ENCODE measurements at places on chromosomes 7 and 10. TPM values are rescaled to one million over a fixed set of nuclear protein-coding genes. Genes with fewer than 3 reads are reported as not detected.

DNA sequence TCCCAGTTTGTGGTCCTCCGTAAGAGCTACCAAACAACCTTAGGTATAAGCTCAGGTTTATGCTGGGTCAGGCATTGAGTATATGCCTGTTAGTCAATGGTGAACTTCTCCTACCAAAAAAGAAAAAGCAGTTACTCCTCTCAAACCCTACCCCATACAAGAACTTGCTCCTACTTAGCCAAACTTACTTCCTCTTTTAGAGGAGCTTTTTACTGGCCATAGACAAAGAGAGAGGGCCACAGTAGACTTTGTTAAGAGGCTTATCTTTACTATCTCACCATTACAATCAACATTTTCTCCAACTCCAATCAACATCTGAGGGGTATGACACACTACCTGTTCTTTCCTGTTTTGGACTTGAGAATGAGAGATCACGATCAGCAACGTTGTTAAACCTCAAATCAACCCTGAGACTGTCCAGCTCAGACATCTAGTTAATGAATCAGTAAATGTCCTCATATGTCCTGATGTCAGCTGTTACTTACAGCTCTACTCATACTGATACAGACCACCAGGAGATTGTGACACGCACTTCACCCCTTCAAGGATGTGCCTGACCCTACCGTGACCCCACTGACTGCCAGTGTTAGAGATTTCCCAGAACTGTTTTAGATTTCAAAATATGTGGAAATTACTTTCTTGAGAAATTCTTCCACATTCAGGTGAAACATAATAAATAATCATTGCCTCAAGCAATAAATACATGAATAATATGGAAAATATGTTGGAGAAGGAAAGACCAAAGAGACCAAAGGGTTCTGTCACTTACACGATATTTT is 18.4 kb upstream of the CCDC71L start:
- no peak for DNase-seq

- no peak for DNase-seq
These were observed 21.9 kb downstream of the EIF3B start for GRCh38 chr7:2376351-2377154.

GRCh38 chr7:78642751-78643150 is 810.7 kb downstream of the MAGI2 start:
- DNase-seq = no peak

DNA sequence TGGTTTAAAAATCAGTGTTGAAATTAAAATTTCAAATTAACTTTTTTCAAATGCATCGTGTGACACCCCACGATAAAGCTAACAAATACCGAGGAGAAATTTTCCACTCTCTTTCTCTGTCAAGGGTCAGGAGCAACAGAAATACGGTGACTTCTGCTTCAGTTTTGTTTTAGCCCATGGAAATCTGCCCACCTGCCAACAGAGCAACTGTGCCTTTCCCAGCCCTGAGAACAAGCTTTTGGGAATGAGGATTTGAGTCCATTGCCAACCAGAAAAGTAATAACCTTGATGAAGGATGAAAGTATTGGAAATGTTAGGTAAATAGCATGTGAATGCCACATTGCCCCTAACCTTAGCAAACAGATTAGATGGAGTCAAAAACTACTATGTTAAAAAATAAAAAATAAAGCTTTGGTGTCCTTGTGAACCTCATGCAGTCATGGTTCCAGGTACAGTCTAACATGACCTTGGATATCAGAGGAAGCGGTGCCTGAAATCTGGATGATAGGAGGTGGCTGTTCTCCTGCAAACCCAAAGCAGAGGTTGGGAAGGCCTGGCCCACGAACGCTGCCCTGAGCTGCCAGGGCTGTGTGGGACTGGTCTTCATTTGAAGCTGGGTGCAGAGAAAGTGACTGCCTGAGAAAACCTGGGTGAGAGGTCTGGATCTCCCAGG is 296.8 kb downstream of the ELMO1 start:
- DNase-seq = no peak

GRCh38 chr10:78148961-78149612 is 115.4 kb downstream of the RPS24 start:
- no peak for DNase-seq

ZPBP gene
- total RNA-seq = not detected

GRCh38 chr7:99499371-99499720 is 735 bp downstream of the ZNF394 start:
- DNase-seq = peak; percentile 24

DNA sequence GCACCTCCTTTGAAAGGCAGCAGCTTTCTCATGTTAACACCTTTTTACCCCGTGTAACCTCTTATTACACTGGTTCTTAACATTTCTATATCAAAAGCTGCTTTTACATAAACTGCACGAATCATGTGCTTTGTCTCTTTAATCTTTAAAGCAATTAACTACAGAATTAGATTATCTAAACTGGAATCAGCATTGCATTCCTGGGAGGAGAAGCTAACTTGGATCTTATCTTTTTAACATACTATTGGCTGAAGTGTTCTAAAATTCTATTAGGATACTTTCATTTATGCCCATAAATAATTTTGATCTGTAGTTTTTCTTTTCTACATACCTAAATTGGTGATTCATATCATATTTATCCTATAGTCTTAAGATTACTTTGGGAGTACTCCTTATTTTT is 428.4 kb upstream of the IGFBP3 start:
- DNase-seq = no peak

- no peak for DNase-seq
These were observed 182.9 kb downstream of the BMPER start for GRCh38 chr7:34087892-34088891.

DNA sequence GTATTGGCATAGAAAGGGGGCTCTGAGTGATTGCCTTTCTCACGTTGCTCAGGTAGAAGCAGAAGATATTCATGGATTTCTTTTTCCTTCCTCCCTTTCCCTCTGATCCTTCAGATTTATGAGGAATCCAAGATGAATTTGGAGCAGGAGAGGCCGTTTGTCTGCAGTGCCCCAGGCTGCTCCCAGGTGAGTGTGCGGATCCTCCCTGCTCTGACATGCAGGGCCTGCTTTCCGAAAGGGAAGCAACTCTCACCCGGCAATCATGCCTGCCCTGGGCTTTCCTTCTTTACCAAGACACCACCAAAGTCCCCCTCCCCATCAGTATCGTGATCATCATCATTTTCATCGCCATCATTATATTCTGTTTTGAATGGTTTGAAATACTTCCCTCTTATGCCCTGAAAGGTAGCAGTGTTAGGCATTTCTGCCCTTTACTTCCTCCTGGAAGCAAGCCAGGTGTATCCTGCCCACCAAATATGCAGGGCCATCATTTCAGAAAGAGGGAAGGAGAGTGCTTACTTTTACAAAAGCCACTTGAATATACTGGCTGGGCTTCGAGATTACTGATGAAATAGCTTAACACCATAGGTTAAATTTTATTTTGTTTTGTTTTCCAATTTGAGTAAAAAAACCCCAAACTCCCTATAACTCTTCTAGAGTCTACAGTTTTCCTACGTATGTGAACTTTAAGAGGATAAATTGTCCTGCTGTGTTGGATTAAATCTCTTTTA is 75.9 kb downstream of the CREB5 start:
- no peak for DNase-seq

DNA sequence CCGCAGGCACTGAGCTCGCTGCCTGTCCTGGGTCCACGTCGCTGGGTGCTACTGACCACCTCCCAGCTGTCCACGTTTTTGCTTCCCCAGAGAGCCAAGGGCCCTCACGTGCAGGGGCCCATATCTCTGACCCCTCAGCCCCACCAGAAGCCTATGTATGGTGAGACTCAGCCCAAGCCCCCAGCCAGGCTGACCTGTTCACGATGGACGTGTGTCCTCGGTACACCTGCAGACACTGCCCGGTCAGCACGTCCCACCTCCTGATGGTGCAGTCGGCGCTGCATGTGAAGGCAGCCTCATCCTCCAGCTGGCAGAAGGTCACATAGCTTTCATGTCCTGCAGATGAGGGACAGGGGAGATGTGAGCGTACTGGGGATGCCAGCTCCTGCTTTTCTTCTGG is 9.9 kb downstream of the WDR86 start:
- DNase-seq = no peak

GPC2 gene
- total RNA-seq = 23.2 TPM

KIAA1217 gene
- total RNA-seq = not detected

GRCh38 chr7:101567230-101567629 is 61.9 kb downstream of the MYL10 start:
- DNase-seq = no peak

AS3MT gene
- not detected for total RNA-seq

- DNase-seq = peak; percentile 47
These were observed 33.1 kb upstream of the NEUROD6 start for GRCh38 chr7:31373337-31374289.

- no peak for DNase-seq
These were observed 6.8 kb downstream of the TET1 start for GRCh38 chr10:68566955-68567354.

- DNase-seq = no peak
These were observed 362.7 kb downstream of the REEP3 start for GRCh38 chr10:63883861-63884260.

CWF19L1 gene
- 51.0 TPM for total RNA-seq

DNA sequence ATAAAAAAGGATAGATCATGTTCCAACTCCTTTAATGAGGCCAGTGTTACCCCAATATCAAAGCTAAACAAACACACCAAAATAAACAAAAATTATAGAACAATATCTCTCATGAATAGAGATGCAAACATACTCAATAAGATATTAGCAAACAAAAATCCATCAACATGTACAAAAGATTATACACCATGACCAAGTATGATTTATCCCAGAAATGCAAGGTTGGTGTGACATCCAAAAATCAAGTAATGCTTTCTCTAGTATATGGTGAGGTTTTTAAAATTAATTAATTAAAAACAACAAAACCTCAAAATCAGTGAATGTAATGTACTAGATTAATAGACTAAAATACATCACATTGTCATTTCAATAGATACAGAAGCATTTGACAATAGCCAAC is 11.0 kb upstream of the MSMB start:
- no peak for DNase-seq

- DNase-seq = no peak
These were observed 588 bp downstream of the GET4 start for GRCh38 chr7:876972-877311.

SDHAF3 gene
- total RNA-seq = 30.6 TPM

GRCh38 chr10:47078393-47079203 is 167.4 kb downstream of the PTPN20 start:
- DNase-seq = no peak

LRRN3 gene
- not detected for total RNA-seq

LAMB1 gene
- 0.17 TPM for total RNA-seq

DNA sequence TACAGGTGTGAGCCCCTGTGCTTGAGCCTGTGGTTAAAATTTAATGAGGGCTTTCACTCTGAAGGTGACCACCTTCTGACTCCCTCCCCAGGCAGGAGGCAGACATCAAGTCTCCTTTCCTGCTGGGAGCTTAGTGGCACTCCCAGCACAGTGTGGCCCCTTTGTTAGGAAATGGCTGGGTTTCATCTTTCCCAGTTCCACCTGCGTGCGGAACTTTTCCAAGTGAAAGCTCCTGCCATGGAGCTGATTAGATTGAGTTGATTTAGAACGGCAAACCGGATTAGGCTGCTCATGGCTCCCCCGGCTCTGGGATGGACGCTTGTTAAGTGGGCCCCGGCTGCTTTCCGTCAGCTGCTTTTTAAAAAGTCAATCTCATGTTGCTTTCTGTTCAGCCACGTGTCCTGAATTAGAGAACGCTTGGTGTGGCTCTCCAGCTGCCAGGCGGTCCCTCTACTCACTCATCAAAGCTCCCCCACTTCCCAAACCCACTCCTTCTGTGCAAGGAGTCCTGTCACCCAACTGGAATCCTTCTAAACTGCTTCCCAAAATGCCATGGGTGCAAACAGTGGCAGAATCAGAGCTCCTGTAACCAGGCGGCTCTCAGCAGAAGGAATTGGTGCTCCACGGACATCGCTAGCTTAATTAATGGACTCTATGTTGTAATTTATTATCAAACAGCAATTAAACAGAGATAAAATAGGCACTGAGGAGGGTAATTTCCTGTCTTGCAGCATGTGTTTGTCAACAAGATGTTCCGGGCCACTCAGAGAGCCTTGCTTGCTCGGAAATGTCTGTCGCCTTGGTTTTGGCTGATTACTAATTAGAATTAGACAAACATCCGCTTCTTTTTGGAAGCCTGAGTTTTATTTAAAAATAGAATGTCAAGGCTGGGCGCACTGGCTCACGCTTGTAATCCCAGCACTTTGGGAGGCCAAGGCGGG is 551.2 kb downstream of the GALNT17 start:
- no peak for DNase-seq

DNA sequence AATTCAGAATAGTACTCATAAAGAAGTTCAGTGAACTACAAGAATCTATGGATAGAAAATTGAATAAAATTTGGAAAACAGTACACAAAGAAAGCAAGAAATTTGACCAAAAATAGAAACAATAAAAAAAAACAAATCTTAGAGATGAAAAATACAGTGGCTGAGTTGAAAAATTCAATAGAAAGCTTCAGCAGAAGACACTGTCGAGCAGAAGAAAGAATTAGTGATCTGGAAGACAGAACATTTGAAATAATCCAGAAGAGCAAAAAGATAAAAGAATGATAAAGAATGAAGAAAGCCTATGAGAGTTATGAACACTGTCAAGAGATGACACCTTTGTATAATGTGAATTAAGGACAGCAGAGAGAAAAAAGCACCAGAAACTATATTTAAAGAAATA is 480.6 kb downstream of the SDK1 start:
- DNase-seq = no peak

GRCh38 chr7:105213611-105214010 is 175.1 kb downstream of the SRPK2 start:
- DNase-seq = no peak

DNA sequence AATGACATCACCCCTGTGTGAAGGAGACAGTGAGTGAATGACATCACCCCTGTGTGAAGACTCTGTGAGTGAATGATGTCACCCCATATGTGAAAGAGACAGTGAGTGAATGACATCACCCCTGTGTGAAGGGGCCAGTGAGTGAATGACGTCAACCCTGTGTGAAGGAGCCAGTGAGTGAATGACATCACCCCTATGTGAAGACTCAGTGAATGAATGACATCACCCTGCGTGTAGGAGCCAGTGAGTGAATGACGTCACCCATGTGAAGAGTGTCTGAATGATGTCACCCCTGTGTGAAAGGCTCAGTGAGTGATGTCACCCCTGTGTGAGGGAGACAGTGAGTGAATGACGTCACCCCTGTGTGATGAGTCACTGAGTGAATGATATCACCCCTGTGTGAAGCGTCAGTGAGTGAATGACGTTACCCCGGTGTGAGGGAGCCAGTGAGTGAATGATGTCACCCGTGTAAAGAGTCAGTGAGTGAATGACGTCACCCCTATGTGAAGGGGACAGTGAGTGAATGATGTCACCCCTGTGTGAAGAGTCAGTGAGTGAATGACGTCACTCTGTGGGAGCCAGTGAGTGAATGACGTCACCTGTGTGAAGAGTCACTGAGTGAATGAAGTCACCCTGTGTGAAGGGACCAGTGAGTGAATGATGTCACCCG is 478.1 kb downstream of the PTPRN2 start:
- peak; percentile 1 for DNase-seq

DNA sequence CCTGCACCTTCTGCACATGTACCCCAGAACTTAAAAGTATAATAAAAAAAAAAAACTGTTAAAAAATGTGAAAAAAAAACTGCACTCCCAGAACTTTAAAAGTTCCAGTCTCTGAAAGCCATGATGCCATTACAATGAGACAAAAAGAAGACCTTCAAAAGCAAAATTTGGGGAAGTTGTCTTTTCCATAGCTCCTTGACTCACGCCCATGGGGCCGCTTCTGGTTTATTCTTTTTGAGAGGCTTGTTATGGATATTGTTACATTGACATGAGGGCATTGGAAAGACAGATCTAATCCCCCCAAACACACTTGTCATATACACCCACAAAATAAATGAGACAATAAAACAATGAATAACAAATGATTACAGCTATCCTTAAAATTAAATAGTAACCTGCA is 798 bp downstream of the BLNK start:
- DNase-seq = no peak

- peak; percentile 37 for DNase-seq
These were observed 223.7 kb downstream of the LHFPL3 start for GRCh38 chr7:104552102-104552501.

UTF1 gene
- not detected for total RNA-seq

Data from OCI-LY7 (cell line).